ENCODE measurements at places on chromosomes 12 and 14.

- no peak for DNase-seq
Observed at GRCh38 chr12:885701-886100, 63.8 kb downstream of the RAD52 start.

DNA sequence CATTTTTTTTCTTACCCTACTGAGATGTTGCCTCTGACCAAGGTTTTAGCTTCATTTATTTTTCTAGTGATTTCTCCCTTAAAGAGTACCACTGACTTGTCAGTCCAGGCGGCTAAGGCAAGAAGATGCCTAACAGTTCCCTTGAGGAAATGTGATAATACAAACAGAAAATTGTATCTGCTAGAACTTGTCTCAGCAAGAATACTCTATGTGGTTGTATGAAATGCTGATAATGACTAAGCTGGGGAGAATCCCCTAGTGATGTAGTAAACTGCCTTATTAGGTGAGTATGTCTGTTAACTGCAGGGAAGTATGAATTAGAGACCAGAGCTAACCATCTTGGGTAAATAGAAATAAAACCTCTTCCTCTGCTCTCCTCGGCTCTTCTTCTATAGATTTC, 6.7 kb downstream of the C12orf54 start:
- no peak for DNase-seq

- no peak for DNase-seq
Observed at GRCh38 chr12:102350070-102350469, 130.3 kb downstream of the IGF1 start.

DNA sequence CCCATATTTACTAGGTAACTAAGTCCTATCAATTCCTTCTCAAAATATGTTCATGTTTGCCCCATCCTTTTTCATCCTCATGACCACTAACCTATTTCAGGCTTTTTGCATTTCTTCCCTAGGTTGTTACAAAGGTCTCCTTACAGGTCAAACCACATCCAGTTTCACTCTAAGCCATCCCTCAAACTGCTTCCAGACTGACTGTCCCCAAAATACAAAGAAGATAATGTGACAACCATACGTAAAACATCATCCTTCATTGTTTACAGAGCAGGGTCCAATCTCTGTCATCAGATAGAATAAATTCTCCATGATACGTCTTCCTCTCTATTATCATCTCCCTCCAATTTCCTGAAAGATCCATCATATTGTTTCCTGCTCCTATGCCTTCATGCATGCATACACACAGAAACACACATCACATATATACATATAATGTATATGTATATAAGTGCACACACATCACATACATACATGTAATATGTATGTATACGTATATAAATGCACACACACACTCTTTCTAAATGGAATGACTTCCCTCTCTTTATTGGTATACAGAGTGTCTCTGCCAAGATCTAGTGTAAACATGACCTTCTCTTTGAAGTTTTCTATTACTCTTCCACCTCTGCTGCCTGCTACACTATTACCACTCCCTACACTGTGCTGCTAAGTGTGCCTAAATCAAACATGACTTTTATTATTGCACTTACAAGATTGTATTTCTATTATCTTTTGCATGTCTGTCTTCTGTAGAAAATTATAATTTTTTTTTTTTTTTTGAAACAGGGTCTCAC, 30.7 kb upstream of the EPS8 start:
- DNase-seq, result no peak

DNA sequence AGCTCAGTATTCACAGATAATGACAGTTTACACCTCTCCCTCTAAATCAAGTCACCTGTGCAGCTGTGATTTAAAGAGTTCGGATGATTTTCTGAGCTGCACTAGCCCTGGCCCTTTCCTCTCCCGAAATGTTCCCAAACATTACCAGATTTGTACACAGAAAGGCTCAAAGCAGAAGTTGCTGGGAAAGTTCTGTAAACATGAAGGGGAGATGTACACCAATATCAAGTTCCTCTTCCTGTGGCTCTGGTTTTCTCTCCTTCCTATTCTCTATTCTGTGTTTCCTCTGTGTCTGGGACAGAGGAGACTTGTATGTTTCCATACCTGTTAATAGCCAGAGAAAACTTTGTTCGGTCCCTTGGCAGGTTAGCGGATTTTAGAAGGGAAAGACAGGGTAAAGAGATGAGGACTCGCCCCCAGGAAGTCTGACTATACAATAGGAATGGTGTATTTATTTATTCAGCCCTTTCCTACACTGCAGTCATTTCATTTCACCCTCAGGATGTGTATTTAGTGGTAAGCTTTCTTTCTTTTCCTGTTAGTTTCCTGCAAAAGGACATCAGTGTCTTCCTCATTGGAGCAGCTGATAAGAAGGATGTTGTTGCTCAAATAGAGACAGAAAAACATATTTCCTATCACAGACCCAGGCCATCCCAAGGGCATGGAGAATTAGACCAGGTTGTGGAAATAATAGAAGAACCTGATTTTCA, 7.6 kb upstream of the NUMB start:
- DNase-seq, result no peak

DNA sequence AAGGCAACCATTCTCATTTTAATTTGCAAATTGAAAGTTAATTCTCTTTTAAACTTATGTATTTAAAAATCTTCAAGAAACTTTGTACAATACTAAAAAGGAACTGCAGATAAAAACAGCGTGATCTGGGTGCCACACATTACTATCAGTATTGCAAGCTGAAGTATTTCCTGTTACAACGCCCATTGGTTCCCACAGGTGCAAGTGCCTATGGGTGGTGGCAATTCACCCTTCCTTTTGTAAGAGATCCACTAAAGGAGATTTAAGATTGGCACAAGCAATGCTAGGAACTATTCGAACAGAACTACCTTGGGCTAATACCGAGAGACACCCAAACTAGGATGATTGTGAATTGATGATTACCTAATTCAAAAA, 13.2 kb downstream of the TAOK3 start:
- no peak for DNase-seq

- DNase-seq, result no peak
Observed at GRCh38 chr12:42130672-42131402, 13.8 kb downstream of the GXYLT1 start.

DNA sequence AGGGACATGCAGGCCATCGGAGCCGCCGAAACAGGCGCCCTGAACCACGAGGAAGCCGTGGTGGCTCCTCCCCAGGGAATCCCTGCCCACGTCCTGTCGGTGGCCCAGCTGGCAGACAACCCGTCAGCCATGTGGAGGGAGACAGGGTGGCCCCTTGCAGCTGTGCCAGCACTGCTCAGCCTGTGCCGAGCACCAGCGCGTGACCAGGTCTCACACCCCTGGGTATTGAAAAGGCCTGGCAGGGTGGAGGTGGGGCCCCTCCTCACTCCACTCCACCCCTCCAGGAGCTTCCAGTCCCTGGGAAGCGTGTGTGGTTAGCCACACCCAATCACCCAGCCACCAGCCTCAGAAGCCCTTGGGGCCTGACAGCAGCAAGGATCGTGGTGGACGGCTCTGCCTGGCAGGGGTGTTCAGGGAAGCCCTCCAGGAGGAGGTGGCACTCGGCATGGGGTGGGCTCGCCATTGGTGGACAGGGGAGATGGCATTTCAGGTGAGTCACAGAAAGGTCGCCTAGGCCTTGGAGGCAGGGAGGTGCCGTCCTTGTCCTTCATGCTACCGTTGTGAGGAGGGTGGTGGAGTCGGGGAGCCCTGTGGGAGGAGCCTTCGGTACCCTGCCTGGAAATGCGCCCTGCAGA, 12.3 kb upstream of the DLK1 start:
- DNase-seq, result peak; percentile 87

DNA sequence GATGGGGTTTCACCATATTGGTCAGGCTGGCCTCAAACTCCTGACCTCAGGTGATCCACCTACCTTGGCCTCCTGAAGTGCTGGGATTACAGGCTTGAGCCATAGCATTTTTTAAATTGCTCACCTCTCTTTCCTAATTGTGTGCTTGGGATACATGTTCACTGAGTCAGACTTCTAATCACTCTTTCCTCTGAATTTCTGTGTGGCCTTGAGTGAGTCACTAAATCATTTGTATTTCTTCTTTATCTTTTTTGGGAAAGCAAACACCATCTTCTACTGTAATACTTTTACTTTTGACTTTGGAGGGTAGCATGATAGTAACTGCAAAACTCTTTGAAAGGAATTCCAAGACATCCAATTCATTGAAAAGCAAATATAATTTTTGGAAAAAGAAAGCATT, 60.8 kb downstream of the FLRT2 start:
- DNase-seq, result no peak

DNA sequence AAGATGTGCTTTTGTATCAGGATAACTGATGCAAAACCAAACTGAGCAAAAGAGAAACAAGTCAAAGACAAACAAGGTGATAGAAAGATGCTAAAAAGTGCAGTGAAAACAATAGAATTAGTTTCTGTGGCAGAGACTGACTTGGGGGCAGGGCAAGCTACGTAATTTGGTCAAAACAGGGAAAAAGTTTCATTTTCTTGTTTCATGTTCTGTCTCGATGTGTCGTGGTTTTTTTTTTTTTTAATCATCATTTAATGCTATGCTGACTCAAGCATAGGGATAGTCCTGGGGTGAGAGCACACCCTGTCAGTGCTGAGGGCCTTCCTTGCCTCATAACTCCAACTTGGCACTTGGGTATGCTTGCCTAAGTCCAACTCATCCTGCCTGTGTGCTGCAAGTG, 144.1 kb upstream of the PTPRQ start:
- no peak for DNase-seq

All from NCI-H1694 treated with DMSO at 0.1 percent for 48 hours (cell line).